ENCODE measurements at places on chromosomes 13 and 19.

GRCh38 chr19:16320987-16321386 is 3.6 kb upstream of the KLF2 start:
- DNase-seq = no peak

DNA sequence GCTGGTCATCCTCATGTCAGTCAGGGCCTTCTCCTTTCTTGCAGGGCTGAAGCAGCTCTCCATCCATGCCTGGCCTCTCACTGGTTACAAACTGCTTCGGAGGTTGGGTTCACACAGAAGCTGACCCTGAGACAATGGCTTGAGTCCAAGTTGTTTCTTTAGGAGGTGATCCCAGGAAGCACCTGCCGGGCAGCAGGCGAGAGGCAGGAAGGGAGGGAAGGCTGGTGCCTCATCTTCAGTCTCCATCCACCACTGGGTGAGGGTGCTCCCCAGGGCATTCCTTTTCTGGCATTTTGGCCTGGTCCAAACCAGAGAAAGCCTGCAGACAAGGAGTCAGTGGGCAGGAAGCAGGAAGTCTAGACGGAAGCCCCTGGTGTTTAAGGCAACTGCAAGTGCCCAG is 17.6 kb upstream of the SPATA13 start:
- no peak for DNase-seq

- peak; percentile 68 for DNase-seq
These were observed 1591.5 kb downstream of the PCDH9 start for GRCh38 chr13:65638572-65639168.

DNA sequence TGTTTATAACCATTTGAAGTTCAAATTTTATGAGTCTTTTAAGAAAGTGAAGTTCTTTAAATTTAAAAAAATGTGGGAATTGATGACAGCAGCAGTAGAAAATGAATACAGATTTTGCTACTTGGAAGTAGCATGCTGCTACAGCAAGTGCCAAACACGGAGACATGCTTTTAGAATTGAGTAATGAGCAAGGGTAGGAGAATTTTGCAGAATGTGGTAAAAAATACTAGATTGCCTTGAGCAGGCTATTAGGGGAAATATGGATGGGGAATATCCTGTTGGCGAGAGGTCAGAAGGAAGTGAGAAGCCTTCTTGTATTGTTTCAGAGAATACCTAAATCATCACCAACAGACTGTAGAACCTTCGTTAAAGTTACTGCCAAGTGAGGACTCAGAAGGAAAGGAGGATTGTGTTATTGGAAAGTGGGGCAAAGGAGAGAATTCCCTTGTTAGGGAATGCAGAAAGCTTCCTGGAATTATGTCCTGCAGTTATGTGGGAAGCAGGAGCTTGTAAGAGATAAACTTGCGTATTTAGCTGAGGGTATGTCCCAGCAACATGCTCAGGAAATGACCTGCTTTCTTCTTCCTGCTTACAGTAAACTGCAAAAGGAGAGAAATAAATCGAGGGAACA is 32.4 kb upstream of the OXGR1 start:
- peak; percentile 50 for DNase-seq

DNA sequence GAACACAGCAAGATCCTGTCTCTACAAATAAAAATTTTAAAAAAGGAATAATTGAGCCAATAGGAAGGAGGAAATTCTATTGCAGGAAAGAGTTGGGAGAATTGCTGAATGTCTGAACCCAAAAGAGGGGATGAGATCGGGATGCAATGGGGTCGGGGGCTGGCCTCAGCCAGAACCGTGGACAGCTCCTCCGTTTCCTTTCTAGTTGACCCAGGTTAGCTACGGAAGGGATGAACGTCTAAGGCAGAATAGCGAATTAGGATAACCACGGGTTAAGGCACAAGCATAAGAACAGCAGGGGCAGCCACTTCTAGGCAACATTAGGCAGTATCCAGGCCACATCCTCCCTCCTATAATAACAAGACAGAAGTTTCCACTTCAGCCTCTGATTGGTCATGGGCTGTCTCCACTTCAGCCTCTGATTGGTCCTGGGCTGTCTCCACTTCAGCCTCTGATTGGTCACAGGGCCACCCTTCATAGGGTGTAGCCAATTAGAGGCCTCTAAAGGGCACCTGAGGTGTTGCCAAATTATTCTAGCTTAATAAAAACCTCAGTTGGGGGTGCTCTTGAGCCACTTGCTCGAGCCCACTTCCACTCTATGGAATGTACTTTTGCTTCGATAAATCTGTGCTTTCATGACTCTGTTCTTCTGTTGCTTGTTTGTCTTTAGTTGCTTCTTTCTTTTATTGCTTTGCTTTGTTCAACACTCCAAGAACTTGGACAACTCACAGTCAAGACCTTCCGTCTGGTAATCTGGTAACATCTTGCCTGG is 24.9 kb upstream of the TPM4 start:
- peak; percentile 13 for DNase-seq

- DNase-seq = no peak
These were observed 1.9 kb upstream of the ITM2B start for GRCh38 chr13:48231080-48231479.

DNA sequence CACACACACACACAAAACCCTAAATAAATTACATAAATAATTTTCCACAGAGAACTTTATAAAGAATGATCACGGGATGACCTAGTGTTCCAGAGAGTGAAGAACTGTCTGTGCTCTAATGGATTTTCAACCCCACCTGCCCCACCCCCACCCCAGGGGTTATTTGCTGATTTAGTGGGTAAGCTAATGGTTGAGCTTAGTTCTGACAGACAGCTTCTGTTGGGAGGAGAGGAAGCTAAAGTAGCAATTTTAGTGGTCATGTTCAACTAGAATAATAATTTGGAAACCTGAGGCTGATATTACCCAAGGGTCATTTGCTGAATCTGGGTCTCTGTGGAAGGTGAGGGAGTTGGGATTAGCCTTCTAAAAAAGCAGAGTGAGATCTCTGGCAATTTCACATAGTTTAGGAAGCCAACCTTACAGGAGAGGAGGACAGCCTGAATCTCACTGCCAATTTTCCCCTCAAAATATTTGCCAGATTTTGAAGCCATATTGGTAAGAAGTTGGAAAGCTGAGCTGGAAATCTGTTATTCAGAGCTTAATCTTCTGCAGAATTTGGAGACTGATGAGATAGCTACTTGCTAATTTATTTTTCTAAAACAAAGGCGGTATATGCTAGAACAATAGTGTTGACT is 68.7 kb downstream of the POSTN start:
- no peak for DNase-seq

GRCh38 chr13:113518076-113518803 is 27.7 kb upstream of the DCUN1D2 start:
- DNase-seq = no peak

DNA sequence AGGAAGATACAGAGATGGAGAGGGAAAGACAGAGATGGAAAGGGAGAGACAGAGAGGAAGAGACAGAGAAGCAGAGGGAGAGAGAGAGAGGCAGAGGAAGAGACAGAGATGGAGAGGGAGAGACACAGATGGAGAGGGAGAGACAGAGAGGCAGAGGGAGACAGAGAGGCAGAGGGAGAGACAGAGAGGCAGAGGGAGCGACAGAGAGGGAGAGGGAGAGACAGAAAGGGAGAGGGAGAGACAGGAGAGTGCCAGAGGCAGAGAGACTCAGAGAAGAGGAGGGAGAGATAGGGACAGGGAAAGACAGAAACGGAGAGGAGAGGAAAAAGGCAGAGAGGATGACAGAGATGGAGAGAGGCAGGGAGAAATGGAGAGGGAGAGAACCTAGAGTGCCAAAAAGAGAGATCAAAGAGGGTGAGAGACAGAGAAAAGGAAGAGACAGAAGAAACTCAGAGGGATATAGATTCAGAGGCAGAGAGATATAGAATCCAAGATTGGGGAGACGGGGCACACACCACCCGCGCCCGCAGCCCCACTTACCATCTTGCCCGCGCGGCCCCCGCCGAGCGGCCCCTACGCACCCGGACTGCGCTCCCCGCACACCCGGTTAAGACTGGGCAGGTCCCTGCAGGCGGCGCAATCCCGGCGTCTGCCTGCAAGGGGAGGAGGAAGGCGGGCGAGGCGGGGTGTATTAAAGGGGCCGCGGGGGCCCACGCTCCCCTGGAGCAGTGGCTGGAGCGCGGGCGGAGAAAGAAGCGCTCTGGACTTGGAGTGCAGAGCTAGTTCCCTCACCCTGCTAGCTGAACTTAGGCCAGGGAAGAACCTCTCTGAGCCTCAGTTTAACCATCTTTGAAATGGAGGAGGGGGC is 10.7 kb downstream of the TM6SF2 start:
- DNase-seq = no peak

DNA sequence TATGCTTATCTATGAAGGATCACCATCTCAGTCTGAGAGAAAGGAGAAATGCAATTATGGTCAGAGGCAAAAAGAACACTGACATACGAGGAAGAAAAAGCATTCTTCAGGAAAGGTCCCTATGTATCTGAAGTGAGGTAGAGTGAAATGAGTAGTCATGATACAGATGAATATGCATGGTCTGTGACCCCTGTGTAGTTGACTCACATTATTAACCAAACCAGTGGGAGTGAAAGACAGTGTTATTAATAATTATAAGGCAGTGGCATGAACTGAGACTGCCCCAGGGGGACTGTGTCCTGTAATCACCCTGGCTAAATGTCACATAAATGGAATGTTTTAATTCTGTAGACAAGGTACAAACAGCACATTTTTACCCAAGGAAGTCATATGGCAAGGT is 1320.2 kb upstream of the PCDH9 start:
- DNase-seq = no peak

DNA sequence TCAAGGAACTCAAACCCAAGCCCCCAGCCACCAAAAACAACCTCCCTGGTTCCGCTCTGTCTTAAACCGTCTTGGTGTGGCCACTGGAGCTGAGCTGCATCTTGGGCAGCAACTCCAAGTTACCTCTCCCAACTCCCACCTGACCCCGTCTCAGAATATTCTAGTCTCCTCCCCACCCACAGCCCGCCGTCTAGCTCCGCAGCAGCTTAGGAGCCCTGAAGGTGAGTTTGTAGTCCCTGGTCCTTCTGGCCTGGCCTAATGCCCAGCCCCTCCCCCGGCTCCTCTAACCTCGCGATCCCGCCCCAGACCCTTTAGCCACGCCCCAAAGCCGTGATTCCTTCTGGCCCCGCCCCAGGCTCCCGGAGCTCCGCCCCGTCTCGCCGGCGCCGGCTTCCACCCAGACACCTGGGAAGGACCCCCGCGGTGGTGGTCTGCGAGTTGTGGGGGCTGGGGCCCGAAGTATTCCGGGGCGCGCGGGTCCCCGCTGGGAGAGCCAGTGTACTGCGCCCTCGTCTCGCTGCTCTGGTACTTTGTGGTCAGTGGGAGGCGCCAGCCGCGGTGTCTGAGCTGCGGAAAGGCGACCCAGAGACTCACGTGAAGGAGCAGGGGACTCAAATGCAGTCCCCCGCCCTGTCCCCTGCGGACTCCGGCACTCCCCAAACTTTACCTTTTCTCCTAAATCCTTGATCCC is 2.5 kb upstream of the LHB start:
- peak; percentile 36 for DNase-seq

DNA sequence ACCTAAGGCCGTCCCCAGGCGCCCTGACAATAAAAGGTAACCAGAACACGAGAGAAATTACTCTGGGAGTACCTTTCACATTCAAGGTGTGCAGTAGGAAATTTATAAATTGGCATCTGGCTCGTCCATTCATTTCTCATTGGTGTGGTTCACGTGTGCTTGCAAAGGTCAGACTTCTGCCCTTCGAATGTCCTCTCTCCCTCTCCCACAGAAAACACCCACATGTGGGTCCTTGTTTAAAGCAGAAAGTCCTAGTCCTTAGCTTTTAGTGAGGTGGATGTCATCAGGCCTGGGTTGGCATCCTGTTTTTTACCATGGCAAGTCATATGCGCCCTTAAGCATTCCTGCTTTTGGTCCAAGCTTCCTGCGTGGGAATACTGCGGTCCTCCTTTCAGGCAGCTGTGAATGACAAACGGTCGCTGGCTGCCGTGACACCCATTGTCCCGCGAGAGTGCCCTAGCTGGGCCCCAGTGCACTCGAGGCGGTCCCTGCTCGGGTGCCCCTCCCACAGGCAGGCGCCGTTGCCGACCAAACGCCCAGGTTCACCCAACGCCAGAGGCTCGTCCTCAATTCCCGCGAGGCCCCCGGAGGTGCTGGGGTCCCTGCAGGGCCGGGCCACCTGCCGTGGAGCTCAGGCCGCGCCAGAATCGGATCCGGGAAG is at the start of gene NUDT19:
TSS of gene NUDT19 (plus strand) at position 531 of the 661 bp plus-strand sequence. CDS start 140 bp downstream, outside the sequence.
- peak; percentile 77 for DNase-seq

- no peak for DNase-seq
These were observed 390.4 kb downstream of the KLF5 start for GRCh38 chr13:73449252-73449651.

- DNase-seq = no peak
These were observed 446 bp upstream of the ZNF83 start for GRCh38 chr19:52638601-52639000.

DNA sequence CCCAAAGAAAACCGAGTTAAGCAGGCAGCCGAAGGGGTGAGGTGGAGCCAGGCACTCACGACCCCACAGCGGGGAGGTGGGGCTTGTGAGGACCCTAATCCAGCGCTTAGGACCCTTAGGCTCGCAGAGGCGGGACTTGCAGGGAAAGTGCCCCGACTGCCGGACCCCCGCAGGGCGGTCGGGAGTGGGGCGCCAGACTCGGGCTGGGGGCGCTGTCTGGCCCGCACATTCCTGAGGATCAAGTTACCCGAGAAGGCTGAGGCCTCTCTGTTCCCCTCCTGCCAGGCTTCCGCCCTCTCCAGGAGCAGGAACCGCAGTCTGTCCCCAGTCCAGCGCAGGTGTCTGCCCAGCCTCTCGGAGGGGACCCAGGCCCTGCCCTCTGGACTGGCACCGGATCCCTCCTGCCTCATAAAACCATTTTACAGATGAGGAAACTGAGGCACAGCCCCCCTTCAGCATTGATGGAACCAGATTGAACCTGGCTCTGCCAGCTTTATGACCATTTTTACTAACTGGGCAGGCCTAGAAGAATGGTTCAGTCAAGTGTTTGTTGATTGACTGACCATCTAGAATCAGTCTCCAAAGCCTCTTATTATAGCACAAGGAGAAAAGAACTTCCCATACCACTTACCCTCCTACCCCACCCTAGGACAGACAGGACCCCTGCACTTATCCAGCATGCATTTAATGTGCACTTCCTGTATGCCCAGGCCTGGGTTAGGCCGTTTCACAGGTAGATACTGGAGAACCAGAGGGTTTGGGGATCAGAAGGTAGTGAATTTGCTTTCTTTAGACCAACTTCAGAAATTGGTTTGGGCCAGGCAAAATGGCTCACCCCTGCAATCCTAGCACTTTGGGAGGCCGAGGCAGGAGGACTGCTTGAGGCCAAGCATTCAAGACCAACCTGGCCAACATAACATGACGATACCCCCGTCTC is 6.7 kb upstream of the JUND start:
- peak; percentile 43 for DNase-seq

DNA sequence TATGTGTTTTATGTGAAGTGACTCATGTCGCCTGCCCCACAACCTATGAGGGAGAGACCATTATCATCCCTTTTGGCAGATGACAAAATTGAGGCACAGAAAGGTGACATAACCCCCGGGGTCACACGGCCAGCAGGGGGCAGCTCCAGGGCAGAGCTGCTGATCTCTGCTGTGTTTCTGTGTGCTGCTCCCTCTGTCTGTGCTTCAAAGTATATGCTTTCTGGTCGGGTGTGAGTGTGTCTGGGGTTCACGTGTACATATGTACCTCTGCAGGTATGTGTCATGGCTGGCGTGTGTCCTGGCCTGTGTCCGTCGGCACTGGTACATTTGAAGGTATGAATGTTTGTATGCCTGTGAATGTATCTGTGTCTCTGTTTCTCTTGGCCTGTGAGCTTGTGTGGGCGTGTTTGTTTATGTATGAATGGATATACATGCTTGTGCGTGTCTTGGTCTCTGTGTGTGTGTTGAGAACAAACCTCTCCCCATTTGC is 7.1 kb downstream of the LIPE start:
- no peak for DNase-seq
